Left cardiac atrium (tissue), 4 donors: ENCODE measurements at places on chromosomes 6 and 20. TPM values are rescaled to one million over a fixed set of nuclear protein-coding genes. Genes with fewer than 3 reads are reported as not detected.

The MRPS26 gene
- 42.8 TPM for total RNA-seq

The PAX1 gene
- total RNA-seq, result not detected

The IRF4 gene
- total RNA-seq, result 1.6 TPM

The MUC22 gene
- total RNA-seq, result not detected

The PTGIS gene
- 124 TPM for total RNA-seq

The DPPA5 gene
- not detected for total RNA-seq

The FAM83C gene
- not detected for total RNA-seq

The TEAD3 gene
- 22.4 TPM for total RNA-seq

The AHCY gene
- 50.5 TPM for total RNA-seq

DNA sequence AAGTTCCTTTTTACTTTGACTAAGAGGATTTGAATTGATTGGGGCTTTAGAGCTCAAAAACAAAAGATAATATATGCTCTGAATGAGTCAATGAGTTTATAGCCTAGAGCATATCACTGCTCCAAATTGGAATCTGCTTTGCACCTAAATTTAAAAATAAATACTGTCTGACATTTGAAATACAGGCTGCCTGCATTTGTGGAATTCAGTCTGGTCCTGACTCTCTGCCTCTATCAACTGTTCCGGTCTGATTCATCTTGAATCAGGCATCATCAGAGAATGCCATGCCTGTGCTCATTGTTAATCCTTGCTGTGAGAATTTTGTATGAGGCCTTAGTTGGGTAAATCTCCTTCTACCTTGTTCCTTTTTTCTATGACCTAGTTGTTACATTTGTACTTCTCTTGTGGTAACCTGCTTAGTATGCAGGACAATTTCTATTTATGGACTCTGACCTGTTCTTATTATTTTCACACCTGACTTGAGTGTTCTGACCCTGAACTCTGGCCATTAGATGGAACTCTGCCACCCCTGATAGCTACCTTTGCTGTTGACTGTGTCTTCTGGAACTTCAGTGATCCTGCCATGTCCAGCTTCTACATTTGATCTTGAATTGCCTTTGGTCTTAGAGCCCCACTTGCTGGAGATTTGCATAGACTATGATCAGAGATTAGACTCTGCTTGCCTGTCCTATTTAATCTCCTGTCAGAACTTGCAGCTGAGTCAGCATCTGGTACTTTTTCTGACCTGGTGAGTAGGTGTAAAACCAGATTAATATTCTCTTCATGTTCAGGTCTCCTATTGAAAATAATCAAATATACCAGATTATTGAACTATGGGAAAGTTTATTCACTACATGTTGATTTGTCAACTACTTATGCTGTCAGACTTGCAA, 442.7 kb upstream of the HS3ST5 start:
- DNase-seq, result no peak

DNA sequence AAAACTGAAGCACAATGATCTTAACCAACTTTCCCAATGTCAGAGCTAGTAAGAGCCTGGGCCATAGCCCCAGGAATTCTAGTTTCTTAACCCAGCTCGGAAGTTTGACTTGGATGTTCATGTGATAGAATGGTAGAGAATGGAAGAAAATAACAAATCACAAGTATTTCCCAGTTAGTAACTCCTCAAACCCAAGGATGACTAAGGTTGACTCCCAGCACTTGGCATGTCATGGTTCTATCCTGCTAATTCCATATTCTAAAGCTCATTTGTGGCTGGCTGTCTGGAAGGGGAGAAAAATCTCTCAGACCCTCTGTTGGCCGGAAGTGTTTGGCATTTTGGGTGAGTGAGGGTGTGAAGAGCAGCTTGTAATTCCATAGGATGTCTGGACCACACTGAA, 248.7 kb downstream of the RFPL4B start:
- no peak for DNase-seq

DNA sequence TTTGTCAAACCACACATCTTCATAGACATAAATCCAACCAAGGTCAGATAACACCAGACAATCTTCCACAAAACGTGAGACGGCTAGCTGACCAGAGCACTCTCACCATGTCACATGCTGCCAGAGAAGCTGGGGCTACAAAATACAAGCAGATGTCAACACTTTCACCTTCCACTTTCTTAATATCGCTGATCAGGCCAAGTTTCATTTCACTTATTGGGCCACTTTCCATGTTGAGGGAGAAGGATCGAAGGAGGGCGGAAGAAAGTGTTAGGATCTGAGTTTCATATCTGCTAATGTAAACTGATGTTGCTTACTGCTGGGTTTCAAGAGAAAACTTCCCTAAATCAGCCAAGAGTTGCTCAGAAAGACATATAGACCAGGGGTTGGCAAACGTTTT, 177.0 kb upstream of the PRDM1 start:
- DNase-seq, result no peak

- DNase-seq, result no peak
Measured at GRCh38 chr6:12761376-12762115, 45.0 kb downstream of the PHACTR1 start.

DNA sequence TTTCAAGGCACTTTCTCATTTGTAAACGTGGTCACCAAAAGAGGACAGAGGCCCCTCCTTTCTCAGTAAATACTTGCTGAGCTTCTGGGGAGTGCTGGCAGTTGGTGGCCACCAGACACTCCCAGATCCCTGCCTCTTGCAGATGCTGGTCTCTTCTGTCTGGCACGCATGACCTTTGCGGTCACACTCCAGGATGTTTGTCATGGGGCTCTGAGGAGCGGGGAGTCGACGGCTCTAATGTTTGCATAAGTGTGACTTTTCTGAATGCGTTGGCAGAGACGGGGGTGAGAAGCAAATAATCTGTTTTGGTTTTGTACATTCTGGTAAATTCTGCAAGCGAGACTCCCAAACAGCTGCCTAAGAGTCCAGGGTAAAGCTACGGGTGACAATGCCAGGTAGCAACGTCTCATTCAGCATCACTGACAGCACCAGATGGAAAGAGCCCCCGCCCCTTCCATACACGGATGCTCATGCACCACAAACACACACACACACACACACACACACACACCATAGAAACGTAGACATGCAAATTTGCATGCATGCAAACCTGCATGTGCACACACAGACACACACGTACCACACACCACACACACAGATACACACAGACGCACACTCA, 101.1 kb downstream of the YTHDF1 start:
- DNase-seq, result peak; percentile 4

DNA sequence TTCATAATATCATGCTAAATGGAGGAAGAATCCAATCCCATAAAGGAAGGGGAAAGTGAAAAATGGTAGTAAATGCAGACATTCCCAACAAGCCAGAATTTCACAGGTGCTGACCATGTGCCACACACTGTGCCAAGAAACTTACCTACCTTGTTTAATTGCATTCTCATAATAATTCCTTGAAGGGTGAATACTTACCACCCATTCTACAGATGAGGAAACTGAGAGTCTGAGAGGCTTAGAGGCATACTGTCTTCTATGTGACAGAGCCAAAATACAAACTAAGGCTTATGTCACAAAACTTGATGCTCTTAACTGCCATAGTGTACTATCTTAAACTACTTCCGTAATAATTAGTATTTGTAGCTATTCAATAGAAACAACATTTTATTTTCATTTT, 454.7 kb downstream of the UTRN start:
- DNase-seq, result no peak

DNA sequence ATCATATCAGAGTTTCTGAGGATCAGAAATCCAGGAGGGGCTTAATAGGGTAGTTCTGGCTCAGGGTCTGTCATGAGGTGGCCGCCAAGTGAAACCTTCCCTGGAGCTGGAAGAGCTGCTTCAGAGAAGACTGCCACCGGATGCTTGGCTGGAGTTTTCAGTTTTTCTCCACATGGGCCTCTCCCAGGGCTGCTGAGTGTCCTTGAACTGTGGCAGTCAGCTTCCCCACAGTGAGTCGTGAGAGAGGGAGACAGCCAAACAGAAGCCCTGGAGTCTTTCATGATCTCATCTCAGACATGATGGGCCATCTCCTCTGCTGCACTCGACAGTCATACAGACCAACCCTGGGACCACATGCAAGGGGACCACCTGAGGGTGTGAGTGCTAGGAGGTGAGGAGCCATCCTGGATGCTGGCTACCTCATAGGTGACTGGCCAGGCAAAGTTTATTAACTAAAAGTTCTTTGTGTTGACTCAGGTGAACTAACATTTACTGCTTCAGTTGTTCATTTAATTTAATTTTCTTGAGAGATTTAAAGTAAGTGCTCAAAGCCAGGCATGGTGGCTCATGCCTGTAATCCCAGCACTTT, 71.5 kb downstream of the SHLD1 start:
- no peak for DNase-seq

GRCh38 chr6:27608916-27609883, 136.3 kb upstream of the ZNF184 start:
- DNase-seq, result no peak

- no peak for DNase-seq
Measured at GRCh38 chr6:43113431-43114260, 37.5 kb downstream of the PTK7 start.

- no peak for DNase-seq
Measured at GRCh38 chr20:41432746-41433145, 66.1 kb upstream of the EMILIN3 start.

- no peak for DNase-seq
Measured at GRCh38 chr6:132742495-132742894, 15.2 kb downstream of the VNN2 start.

DNA sequence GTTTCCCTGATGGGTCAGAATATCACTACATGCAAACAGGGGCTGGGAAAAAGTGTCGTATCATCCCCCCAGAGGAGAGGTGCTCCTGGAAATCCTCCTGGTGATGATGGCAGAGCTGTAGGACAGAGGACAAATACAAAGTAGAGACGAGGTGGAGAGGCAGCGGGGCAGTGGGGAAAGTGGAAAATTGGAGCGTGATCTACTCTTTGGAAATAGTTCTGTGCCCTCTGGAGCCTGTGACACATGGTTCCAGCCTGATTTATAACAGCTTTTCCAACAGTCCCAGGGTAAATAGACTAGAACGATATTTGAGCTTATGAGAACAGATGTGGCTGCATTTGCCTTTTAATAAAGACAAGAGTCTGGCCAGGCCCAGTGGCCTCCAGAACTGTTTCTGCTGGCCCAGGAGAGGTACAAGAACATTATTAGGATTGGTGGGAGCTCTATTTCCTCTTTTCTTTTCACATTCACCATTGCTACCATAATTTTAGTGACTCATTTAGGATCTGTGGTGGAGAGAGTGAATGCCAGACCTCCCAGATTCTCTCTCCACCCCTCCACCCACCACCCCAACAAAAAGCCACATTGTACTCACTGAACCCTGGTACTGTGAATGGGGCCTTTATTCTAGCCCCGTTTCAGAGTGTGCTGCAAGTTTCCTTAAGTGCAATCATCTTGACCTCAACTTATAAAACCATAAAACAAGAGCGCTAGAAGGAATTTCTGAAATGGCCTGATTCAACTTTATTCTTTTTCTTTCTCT, 78.3 kb downstream of the BTBD3 start:
- DNase-seq, result no peak

DNA sequence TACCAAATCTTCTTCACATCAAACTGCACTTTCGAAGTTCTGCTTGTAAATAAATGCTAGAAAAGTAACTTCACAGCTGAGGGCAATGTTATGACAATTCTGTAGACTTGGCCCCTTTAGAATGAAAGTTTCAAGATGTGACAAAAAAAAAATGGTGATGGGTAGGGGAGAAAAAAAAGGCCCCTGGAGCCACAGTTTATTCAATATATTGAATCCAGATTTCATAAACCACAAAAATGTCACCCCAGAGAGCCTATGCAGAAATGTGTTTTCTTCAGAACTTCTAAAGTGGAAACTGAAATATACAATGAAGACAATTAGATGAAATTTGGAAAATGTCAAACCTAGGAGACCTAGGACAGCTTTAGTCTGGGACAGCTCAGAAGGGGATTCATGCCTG, 143.1 kb downstream of the EDN3 start:
- DNase-seq, result no peak

GRCh38 chr6:150813993-150814359, 51.5 kb upstream of the MTHFD1L start:
- no peak for DNase-seq
